ENCODE measurements at places on chromosomes 5 and 9.

GRCh38 chr9:116313638-116314037 lies 160.0 kb downstream of the PAPPA start:
- DNase-seq, result no peak

- no peak for DNase-seq
Observed at GRCh38 chr9:133862585-133863256, 124.6 kb upstream of the SARDH start.

GRCh38 chr5:175873088-175873454 lies 1.7 kb downstream of the CPLX2 start:
- no peak for DNase-seq

DNA sequence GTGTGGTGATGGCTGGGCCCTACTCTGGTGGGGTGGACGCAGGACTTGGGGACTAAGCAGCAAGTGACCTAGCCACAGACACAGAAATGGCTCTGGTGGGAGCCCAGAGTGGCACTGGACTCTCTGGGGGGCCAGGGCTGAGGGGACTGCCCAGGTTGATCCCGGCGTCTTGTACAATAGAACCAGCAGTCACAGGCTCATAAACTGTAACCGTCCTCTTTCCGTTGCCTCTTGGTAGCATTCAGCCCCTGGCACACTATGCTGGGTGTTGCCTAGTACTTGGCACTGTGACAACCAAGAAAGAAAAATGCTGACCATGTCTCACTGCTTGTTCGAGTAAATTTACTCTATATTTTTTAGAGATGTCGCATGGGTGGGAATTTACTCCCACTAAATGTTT lies 80.5 kb downstream of the DAB2IP start:
- DNase-seq, result no peak

DNA sequence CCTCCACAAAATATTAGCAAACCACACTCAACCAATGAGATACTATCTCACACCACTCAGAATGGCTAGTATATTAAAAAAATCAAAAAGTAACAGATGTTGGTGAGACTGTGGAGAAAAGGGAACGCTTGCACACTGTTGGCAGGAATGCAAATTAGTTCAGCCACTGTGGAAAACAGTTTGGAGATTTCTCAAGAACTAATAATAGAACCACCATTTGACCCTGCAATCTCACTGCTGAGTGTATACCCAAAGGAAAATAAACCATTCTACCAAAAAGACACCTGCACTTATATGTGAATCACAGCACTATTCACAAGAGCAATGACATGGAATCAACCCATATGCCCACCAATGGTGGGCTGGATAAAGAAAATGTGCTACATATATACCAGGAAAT lies 393.5 kb downstream of the PDE4D start:
- DNase-seq, result no peak

GRCh38 chr9:86867804-86868313 lies 79.4 kb downstream of the GAS1 start:
- DNase-seq, result no peak

GRCh38 chr5:100520348-100520747 lies 14.8 kb upstream of the FAM174A start:
- DNase-seq, result no peak

DNA sequence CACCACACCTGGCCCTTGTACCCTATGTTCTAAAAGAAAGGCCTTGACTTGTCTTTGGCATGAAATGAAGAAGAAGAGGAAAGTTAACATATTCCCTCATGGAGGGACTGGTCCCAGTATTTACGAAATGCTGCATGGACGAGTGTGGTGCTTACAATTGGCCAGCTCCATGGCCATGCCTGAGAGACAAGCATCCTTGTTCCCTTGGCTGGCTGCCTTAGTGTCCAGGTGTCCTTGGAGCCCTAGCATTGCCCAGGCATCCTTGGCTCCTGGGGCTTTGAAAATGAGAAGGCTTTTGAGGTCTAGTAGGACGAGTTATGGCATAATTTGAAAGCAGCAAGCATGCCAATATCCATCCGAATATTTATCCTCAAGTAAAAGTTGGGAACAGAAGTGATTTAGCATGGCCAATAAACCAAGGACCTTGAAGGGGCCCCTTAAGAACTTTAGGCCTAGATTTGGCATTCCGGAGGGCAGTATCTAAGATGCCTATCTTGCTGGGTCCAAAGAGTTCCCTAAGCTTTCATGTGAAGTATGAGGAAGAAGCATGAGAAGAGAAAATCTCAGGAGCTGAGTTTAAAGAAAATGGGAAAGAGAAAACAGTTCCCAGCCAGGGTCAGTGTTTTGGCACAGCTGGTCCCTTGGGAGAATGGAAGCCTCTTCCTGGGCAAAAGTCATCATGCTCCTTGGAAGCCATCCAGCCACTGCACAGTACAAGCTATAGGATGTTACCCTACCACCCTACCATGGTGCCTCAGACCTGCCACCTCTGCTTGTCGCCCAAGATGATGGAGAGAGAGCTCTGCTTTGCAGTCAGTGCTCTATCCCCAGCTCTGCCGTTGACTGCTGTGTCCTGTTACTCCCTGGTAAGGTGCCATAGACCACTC lies 91.0 kb downstream of the AOPEP start:
- DNase-seq, result no peak

DNA sequence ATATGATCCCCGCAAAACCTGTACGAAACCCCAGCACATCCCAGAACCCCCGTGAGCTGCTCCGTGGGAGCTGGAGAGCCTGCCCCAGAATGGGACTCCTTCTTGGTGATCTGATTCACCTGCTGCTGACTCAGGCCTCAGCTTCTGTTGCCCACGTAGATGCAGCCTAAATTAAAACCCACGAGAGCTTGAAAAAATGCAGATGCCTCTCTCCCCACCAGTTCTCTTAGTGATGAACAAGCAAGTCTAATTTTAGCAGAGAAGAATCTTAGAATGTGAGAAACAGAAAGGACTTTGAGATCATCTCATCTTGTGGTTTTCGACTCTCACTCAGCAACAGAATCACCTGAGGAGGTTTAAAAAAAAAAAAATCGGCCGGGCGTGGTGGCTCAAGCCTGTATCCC lies 57.6 kb downstream of the TMOD1 start:
- no peak for DNase-seq

DNA sequence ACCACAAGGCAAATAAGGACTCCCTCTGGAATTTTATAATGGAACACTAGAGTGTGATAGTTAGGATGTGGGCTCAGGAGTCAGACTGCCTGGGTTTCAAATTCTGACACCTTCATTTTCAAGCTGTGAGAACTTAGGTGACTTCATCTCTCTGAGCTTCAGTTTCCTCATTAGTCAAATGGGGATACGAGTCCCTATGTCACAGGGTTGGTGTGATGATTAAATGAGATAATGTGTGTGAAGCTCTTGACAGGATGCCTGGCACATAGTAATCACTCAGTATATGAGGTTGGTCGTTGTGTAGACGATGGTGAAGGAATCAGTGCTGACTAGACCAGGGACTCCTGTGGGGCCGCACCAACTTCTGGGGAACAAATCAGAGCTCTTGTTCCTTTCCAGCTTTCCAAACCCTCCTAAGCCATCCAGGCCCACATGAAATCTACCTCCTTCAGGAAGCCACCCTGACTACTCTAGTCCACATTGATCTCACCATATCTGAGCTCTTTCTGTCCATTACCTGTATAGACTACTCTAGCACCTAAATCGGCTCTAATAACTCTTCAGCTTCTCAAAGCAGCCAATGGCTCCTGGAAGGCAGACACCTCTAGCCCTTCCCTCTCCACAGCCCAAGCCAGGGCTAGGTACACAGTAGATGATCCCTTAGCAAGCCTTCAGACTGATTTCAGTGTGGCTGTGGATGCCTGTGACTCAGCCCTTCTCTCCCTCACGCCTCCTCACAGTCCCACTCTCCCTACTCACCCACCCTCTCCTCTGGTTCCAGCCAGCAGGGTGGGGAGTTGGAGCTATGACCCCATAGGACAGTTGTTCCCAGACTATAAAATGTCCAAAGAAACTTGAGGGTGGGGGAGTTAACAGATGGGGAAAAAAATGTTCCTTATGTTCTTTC lies 2.5 kb upstream of the TCF7 start:
- no peak for DNase-seq

DNA sequence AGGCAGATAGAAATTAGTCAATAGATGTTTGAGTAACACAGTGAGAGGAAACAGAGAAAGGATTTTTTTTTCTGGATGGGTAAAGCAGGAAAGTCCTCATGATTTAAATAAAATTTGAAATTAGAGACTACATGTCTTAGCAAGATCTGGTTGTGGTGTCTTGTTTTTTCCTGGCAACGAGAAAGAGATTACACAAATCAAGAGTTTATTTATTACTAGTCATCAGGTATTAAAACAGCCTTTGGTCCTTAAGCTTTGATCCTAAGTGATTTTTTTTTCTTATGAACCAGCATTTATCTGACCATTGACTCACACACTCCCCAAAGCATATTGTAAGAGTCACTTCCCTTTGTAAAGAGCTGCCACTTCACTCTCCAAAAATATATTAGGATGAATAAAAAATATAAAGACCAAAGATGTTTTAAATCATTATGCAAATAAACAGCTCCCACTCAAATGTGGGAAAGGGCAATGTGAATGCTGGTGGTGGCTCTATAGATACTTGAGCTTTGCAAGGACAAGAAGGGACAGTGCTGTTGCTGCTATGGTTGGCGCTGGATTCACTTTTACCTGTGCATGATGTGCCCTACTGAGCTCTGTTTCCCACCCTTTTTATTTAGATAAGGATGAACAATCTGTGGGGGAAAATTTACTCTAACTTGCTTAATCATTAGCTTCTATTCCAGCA lies 1726.5 kb downstream of the MAT2B start:
- DNase-seq, result no peak

DNA sequence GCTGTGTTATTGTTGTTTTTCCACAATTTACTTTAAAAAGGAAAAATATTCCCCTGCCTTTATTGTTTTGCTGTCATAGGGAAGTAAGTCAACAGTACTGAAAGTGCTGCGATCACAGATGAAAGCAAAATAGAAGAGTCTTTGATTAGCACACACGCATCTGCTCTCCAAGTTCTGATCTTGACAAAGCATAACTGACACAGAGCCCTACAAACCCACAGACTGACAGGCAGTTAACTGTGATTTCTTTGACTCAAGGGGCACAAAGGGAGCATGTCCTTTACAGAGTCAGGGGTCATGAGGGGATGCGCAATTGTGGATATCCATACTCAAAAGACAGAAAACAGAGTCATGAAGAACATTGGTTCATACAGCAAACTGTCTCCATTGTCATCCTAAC lies 123.7 kb downstream of the SNCAIP start:
- DNase-seq, result no peak

DNA sequence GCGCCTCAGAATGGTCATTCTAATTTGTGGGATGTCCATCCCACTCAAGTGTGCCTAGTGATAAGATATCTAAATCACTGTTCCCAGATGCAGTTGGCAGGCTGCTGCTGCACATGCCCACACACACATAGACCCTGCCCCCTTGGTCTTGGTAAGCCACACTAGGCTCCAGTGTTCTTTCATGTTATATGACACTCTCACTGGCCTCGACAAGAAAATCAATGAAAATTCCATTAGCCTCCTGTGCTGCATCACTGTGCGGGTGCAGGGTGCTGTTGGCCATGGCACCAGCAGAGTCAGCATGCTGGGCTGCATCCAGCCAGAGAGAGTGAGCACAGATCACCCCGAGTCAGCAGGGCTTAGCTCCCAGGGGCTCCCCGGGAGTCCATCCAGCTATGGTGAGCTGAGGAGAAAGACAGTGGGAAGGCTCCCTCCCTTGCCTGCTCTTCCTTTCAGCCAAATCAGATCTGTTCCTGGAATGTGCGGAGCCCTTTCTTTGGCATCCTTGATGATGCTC lies 59.9 kb downstream of the ABLIM3 start:
- no peak for DNase-seq

- DNase-seq, result no peak
Observed at GRCh38 chr5:180208435-180209081, 453 bp downstream of the RASGEF1C start.

GRCh38 chr5:37886242-37886905 lies 46.5 kb upstream of the GDNF start:
- no peak for DNase-seq

GRCh38 chr5:146561711-146562110 lies 45.7 kb upstream of the GPR151 start:
- no peak for DNase-seq

- DNase-seq, result no peak
Observed at GRCh38 chr9:137030006-137030405, 1.9 kb downstream of the FUT7 start.

- no peak for DNase-seq
Observed at GRCh38 chr9:87118594-87118993, 171.3 kb upstream of the GAS1 start.

DNA sequence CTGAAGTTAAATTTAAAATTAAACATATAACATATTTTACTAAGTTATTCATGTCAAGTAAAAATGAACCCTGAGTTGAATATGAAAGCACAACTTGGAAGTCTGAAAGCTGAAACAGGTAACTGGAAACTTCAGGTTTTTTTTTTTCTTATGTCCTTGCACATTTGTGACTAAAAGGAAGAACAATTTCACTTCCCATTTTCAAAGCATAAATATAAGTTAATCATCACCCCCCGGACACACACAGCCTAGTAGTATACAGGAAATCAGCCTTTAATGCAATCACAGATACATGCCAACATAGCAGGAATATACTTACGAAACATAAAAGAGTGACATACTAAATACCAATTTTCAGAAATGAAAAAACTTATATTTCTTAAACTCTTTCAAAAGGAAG lies 225.9 kb downstream of the RFX3 start:
- no peak for DNase-seq

- DNase-seq, result no peak
Observed at GRCh38 chr9:21854594-21854993, 52.2 kb downstream of the MTAP start.

- no peak for DNase-seq
Observed at GRCh38 chr5:176762489-176762888, 47.9 kb upstream of the UNC5A start.

DNA sequence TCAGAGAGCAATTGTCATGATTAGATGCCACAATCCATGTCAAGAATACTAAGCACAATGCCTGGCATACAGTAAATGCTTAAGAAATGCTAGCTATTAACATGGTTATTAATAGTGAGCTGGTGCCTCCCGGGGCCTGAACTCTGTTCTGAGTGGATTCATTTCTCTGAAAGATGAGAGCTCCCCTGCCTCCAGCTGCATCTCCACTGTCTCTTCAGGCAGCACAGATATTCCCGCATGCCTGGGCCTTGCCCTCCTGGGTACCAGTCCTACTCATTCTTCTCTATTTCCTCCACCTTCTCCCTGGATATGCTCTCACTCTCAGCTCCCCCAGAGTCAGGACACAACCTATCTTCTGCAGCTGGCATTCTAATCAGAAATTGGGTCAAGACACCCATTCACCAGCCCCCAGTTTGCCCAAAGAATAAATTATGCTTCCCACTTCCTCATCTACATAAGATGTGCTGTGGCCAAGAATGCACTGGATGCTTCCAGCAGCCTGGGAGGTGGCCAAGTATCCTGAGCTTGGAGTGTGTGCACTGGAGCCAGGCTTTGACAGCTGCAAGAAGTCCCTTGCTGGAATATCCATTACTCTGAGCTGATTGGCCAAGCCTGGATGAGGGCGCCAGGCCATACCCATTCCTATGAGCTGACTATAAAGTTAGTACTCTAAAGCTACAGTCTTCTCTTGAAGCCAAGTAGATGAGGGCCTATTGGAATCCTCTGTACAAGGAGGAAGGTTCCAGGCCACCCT lies 669.0 kb downstream of the ACTL7B start:
- no peak for DNase-seq

Data from stimulated activated CD4-positive, alpha-beta T cell treated with anti-CD3 and anti-CD28 coated beads, Interleukin-1b, Interleukin-23, amount 100 ng/mL, for 1 hour (primary cell).